NCI-H526 treated with DMSO at 0.1 percent for 48 hours (cell line): ENCODE measurements at places on chromosomes 6 and 20.

DNA sequence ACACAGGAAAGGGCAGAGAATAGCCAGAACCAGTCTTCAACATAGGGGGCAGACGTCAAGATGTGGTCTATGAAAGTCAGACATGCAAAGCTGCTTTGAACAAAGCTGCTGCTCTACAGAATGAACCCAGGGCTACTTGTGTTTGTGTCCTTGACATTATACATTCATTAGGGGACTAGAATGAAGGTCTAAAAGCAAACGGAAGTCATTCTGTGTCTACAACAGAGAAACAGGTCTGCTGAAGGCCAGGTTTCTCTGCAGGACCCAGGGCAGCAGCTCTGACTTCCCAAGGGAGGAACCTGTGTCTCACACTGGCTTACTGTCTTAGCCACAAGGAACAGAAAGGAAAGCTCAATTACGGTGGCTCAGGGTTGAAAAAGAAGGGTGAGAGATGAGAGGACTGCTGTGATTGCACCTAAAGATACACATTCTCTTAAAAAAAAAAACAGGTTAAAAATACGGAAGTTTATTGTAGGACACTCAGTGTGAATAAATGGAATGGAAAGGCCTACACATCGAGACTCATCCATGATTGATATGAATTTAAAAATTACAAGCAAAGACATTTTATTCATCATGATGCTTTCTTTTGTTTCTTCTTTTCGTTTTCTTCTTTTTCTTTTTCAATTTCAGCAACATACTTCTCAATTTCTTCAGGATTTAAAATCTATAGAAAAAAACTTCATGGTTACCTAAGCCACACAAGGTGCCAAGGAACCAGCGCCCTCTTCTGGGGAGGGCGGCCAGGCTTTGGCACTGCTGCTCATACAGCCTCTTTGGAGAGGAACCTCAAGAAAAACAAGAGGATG lies 6.7 kb downstream of the PSMA7 start:
- DNase-seq, result peak; percentile 22

DNA sequence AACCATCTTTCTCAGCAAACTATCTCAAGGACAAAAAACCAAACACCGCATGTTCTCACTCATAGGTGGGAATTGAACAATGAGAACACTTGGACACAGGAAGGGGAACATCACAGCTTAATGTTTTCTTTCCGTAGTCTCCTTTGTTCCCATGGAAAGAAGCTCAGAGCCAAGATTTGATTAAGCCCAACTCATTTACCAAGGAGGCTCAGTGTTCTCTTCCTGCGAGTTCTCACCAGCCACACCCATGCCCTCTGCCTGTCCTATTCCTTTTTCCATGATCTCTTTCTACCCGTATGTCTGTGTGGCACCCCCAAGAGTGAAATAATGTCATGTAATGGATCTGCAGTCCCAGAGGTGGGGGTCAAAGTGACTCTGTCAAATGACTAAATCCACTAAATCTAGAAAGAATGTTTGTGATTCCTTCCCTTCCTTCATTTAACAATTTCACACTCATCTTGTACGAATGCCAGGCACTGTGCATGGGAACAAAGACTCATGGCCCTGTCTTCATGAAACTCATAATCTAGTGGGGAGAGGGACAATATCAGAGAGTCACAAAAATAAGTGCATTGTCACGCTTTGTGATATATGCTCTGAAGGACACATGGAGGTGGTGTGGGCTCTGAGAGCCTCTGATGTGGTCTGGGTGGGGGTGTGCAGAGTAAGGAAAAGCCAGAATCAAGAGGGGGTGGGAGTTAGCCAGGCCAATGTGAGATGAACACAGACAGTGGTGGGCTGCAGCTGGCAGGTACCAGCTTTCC lies 292.1 kb downstream of the CDC5L start:
- no peak for DNase-seq

GRCh38 chr6:41413250-41413649 lies 77.8 kb downstream of the NCR2 start:
- peak; percentile 55 for DNase-seq

DNA sequence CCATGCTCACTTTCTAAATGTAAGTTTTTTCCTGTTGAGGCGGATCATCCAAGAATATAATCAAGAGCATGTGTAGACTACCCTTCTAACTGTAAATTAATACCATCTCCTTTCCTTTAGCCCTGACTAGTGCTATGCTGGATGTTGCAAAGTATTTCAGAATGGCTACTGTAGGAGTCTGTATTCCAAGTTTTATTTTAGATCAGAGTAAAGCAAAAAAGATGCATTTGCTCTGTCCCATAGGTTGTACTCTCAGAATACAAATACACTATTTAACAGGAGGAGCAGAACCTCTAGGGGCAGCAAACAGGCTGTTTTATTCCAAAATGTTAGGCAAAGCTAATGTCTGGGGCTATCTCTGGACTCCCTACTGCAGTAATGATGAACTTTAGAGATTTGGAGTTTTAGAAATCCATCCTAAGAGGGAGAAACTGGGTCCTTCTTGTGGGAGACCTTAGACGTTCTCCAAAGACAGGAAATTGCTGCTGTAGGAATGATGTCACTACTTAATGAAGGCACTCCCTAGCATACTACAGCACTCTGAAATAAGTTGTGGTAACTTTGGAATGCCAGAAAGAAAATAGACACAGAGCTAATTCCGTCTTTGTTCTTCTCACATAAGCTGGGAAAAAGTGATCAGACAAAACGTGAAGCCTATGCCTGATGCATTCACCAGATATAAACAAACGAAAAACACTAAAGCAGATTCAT lies 392.4 kb upstream of the HS3ST5 start:
- DNase-seq, result no peak

DNA sequence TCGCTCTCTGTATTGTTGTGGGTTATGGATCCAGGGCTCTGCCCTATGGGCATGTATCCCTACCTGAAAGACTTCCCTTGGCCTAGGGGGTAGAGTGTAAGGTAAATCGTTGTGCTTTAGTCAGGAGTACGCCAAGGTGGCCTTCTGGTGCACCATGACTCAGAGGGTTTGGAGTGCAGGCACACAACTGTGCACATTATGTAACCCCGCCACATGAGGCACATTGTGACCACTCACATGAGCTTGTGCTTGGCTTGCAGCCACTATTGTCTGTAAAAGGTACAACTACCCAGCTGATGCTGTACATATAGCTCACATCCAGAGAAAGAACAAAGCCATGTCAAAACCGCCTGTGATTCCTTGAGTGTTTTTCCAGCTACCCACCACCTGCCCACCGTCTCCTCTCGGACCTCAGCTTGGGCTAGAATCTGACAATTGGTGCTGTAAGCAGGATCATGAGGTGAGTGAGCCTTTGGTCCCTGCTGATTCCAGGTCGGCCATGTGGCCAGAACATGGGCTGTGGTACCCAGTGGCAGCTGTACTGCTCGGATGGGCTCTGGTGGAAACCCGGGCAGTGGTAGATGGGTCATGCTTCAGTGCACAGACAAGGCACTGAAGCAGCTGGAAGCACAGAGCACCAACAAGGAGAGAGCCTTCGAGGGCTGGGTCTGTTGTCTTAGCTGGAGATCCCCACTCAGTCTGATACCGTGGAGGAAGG lies 33.8 kb downstream of the HDDC2 start:
- DNase-seq, result no peak

GRCh38 chr6:118768904-118769325 lies 117.5 kb upstream of the CEP85L start:
- DNase-seq, result no peak

DNA sequence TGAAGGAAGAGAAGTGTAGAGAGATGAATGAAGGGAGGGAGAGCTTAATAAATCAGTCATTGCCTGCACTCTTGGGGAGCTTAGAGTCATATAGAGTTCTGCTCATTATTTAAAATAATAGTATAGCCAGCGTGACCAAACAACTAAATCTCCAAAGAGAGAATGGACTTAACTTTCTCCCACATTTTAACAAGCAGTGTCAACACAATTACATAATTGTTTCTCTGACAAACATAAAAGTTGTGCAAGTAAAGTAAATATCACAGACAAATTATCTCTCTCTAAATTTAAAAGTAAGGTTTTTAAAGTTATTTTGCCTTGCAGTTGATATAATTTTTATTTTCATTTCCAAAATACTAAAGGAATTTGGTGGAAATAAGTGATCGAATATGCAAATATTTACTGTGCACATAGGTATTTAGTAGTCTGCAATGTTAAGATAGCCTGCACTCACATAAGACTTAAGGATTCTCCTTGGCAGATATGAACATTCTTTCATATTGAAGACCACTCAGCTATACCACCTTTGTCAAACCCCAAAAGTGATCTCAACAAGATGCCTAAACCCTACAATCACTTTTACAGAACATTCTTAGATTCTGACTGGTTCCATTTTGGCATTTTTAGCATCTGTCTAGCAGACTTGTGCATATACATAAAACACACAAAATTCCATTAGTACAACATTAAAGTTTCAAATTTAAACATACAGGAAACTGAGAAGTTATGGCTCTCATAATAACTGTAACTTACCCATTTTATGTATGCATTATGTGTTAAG lies 67.7 kb downstream of the KIF6 start:
- DNase-seq, result no peak

DNA sequence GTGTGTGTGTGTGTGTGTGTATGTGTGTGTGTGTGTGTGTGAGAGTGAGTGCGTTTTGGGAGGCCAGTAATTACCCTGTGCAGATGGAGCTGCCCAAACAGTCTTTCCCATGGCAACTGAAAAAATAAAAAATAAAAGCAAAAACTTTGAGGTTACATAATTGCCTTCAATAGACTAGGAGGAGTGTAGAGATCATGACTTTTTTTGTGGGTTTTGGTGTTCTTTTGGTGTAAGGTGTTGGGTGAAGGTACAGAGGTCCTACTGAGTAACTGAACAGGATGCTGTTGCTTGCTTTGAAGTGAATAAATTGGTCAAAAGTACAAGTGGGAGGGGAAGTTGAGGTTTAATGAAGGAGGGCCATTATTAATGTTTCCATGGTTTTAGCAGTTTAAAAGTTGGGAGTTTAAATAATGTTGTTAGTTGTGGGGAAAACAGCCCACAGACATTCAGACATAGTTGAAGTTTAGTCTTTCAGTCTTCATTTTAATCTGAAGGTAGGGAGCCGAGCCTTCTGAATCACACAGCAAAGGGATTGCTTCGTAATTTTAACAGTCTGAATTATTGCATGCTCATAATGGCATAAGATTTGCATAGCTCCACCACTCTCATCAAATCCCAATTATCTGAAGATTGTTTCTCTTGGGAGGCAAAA lies 251.4 kb downstream of the PRL start:
- DNase-seq, result peak; percentile 10

DNA sequence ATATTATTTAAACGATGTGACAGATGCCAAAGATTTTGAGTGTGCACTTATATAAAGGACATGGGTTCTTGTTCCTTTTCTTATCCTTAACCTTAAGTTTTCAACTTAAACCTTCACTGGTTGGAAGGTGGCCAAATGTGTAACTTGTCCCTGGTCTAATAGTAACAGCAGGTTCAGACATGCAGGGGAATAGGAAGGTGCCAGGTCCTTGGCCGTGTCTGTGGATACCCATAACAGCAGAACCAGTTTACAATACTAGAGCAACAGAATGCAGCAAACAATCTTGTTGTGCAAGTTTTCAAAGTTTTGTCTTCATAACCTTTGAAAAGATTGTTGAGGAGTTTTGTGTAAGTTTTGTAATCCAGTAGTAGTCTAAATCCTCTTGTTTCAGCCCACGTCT lies 4.4 kb downstream of the MYB start:
- peak; percentile 96 for DNase-seq

- no peak for DNase-seq
Measured at GRCh38 chr20:47070176-47070575, 175.5 kb downstream of the EYA2 start.

DNA sequence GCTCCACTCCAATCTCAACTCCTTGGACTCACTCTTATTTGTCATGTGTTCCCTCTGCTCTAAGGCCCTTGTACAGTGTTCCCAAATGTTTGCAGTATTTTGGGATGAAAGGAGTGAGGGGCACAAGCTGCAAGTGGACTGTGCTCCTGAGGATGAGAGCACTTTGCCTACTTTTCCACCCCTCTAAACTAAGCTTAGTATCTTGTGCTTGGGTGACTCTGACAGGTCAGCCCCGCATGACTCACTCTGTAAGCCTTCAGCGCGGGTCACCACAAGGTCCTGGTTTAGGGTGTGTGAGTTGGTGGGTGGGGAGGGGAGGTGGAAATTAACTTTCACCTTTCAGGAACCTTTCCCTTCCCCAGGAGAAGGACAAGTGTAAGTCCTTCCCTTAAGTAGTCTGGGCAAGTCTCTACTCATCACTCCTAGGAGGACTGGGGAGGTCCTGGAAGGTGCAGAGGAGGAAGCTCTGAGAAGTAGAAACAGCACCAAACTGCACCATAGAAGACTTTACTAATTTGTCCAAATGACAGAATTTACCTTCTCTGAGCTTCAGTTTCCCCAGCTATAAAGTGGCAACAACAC lies 68.8 kb upstream of the EPB41L1 start:
- no peak for DNase-seq

DNA sequence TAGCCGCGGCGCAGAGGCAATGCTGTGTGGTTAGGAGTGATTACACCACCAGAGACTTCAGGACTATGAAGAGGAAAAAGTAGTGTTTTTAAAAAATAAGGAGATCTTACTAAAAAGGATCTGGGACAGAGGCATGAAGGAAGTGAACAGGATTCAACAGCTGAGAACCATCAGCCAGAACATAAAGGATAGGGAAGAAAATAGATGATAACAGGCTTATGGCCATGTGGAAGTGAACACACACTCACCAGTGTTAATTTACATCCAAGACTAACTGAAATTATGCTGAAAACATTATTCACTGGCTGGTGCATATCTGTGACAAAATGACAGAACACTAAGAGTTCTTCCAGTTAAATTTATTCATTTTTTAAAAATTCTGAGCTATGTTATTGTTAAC lies 47.5 kb upstream of the BCLAF1 start:
- DNase-seq, result no peak

DNA sequence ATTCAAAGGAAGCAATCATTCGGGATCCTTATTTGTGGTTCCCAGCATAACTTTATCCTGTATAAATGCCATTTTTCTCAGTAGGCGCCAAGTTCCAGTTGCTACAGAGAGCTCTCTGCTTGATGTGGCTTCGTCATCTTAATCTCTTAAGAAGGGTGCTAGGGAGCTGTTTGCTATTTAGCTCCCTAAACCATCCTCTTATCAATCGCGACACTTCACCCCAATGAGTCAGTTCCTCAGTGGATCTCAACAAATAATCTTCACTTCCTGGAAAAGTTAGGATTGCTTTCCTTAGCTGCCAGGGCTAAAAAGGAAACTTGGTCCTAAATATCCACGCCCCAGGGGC lies 1.3 kb upstream of the NKAIN2 start:
- DNase-seq, result no peak

DNA sequence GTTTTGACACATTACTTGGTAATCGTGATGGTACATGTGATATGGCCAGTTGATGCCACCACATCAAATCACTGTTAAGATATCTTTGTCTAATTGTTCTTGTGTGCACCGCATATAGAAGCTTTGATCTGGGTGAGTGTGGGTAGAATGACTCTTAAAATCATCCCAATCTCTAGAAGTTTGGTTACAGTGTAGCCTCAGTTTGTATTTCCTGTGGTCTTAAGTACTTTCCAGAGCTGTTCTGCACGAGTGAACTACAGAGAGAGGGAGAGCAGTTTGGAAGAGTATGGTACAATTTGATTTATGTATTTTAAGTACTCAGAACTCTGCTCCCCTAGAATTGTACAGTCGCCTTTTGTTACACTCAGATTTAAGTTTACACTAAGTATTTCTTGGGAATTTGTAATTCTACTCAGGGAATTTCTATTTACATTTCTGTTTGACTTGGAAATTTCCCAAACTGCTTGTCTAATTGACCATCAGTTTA lies 37.5 kb downstream of the SNX9 start:
- DNase-seq, result no peak
